ENCODE measurements at places on chromosomes 13 and 19. TPM values are rescaled to one million over a fixed set of nuclear protein-coding genes. Genes with fewer than 3 reads are reported as not detected.
A peak's percentile ranks its signal among the peaks of the same experiment; 100 is the strongest.

Gene C13orf46
- total RNA-seq = 3.0 TPM

Gene PTH2
- not detected for total RNA-seq

Gene MEIOSIN
- total RNA-seq = not detected

Gene ELOF1
- total RNA-seq = 78.8 TPM

Gene KLK2
- total RNA-seq = not detected

GRCh38 chr13:35388441-35389355 lies 87.8 kb downstream of the MAB21L1 start:
- peak; percentile 21 for DNase-seq

- peak; percentile 52 for DNase-seq
Measured at GRCh38 chr19:3986260-3987041, 1.2 kb upstream of the EEF2 start.

- DNase-seq = no peak
Measured at GRCh38 chr19:3575260-3575741, 2.6 kb downstream of the HMG20B start.

DNA sequence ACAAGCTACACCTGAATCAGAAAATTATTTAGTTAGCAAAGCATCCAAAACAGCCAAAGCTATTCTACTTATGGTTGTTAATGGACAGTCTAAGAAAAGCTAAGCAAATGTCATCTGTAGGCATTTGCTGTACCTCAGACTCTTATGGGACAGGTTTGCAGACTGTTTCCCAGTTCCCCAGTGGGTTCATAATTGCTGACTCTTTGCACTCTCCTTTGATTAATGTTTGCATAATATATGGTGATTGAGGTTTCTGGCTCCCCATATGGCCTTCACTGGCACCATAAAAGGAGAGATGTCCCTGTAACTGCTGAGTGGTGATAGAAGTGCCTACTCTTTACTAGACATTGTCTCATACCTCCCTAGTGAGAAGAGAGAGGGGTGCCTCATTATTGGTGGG lies 142.1 kb downstream of the GPC6 start:
- no peak for DNase-seq

DNA sequence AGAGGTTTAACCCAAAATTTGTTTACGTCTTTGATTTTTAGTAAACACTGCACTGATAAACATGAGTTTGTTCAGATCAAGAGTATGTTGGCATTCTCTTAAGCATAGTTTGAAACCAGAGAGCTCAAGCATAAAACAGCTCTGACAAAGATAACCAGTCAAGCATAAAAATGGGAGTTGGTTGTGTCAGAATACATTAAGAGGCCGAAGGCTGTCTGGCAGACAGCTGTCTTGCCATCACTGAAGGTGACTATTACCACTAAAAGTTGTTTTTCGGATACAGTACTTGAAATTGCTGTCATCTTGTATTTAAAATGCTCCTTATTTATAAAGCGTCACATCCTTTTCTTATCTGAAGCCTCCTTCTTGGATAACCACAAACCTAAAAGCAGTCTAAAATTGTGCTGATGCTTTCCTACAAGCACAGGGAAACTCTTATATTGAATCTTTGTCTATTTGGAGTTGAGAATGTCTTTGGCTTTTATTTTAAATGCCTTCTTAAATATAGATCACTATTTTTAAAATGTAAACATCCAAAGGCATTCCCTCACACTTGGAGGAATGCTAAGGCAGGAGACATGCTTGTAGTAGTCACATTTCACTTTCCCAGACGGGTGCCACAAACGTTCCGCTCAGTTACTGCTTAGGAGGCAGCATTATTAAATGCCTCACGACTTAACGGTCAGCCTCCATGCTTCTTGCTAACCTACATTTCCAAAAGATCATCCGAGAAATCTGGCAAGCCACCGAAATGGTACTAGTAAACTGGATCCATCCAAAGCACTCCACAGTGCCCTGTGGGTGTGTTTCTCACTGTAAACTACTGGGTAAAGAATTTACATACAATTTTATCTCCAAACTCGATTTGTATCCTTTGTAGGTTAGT lies 1.5 kb downstream of the SMAD9 start:
- DNase-seq = peak; percentile 29

DNA sequence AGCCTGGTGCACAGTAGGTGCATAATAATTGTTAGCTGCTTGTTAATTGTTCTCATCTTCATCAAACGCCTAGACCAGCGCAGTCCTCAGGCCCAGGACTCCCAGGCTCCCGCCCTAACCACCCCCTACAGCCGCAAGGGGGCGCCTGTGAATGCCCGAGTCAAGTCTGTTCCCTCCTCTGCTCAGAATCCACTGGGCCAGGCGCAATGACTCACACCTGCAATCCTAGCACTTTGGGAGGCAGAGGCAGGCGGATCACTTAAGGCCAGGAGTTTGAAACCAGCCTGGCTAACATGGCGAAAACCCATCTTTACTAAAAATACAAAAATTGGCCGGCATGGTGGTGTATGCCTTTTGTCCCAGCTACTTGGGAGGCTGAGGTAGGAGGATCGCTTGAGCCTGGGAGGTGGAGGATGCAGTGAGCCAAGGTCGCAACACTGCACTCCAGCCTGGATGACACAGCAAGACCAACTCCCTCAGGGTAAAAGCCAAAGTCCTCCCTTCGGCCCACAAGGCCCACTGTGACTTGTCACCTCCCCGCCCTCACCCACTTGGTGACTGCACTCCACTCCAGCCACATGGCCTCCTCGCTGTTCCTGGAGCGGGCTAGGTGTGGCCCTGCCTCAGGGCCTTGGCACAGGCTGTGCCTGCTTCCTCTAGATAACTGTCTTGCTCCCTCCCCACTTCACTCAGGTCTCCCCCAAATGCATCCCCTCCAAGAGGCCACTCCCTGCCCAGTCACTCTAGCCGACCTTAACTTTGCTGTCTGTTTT lies 9.1 kb downstream of the ZNF653 start:
- peak; percentile 57 for DNase-seq

- DNase-seq = no peak
Measured at GRCh38 chr13:114144606-114145244, 12.3 kb upstream of the RASA3 start.

GRCh38 chr13:80477661-80478443 lies 136.9 kb upstream of the SPRY2 start:
- no peak for DNase-seq
